ENCODE measurements at places on chromosomes 12 and 14. TPM values are rescaled to one million over a fixed set of nuclear protein-coding genes. Genes with fewer than 3 reads are reported as not detected.
A peak's percentile ranks its signal among the peaks of the same experiment; 100 is the strongest.

DTX1 gene
- not detected for total RNA-seq

SPTB gene
- not detected for total RNA-seq

NDRG2 gene
- 17.5 TPM for total RNA-seq

AKAP5 gene
- not detected for total RNA-seq

SLC35F4 gene
- total RNA-seq = not detected

SERPINA1 gene
- 27.3 TPM for total RNA-seq

OR6C2 gene
- not detected for total RNA-seq

TMEM30B gene
- total RNA-seq = not detected

EID3 gene
- total RNA-seq = 6.8 TPM

C12orf54 gene
- total RNA-seq = not detected

CCDC177 gene
- not detected for total RNA-seq

RBP5 gene
- not detected for total RNA-seq

C12orf60 gene
- 2.2 TPM for total RNA-seq

DNA sequence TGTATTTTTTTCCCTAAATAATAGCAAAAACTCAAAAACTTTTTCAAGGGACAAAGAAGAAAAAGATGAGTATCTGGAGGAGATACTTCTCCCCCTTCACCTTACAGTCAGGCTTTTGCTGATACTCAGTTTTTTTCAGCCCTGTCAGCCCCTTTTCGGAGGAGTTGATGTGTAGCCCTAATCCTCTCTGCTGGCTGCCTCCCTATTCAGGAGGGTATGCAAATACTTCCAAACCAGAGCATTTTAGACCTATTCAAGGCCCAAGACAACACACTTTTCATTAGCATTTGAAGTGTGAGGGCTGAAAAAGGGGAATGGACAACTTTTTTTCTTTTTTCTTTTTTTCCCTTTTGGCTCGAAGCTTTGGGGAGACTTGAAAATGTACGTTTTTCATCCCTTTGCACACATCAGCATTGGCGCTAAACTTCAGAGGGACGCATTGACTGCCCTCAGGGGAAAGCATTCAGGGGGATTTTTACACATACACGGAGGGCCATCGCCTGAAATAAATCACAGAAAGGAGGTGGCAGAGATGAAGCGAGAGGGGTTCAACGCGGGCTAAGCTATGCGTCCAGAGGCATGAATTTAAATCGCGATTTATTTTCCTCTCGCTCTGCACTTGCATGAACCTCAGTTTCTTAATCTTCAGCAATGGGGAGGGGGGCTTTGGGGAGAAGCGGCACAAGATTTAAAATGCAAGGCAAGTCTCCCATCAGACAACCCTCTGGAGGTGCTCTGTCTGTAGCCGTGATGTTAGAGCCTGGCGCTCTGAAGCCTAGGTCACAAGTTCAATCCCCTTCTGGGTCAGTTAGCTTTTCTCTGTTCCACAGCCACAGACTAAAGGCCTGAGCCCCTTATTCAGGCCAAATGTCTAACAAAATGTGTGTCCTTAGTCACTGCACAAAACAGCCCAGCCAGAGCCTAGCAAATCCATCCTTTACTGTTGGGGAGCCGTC lies 86.3 kb downstream of the ASCL1 start:
- DNase-seq = no peak

DNA sequence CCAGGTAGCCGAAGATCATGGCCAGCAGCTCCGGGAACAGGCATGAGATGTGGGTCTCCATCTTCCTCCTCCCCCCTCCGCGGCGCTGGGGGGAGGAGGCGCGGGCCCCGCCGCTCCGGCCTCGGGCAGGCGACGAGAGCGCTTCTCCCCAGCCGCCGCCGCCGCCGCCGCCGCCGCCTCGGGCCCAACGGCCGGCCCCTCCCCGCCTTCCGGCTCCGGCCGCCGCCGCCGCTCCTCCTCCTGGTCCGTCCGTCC lies 448 bp downstream of the FBXL14 start:
- no peak for DNase-seq

DNA sequence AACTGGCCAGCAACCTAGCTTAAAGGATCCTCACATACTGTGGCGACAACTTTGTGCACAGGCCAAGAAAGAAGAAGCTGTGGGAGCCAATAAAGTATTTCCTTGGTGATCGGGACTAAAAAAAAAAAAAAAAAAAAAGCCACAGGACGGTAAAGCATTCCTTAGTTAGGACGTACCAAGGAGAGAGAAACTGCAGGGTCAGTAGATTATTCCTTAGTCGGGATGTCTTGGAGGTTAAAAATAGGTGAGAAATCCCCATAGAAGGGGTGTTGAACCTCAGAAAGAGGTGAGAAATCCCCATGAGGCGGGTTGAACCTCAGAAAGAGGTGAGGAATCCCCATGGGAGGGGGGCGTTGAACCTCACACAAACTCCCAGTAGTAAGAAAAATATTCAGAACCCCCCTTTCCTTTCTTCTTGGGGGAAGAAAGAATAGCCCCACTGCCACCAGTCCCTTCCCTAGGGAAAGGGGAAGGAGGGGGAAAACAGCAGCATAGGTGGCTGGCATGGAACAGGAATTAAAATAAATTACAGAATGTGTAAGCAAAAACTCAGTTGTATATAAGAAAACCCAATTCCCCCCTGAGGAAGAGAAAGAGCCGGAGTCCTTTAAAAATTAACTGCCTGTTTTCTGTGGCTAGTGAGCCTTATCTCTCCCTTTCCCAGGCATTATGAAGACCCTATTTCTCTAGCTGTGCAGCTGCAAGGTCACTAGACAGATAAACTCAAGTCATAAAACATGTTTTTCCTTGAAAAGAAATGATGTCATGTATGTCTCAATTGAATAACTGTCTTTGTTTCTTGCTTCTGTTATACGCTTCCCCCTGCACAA lies 26.8 kb downstream of the KLRK1 start:
- no peak for DNase-seq

- peak; percentile 42 for DNase-seq
These were observed 86.3 kb upstream of the USP44 start for GRCh38 chr12:95637471-95638155.

DNA sequence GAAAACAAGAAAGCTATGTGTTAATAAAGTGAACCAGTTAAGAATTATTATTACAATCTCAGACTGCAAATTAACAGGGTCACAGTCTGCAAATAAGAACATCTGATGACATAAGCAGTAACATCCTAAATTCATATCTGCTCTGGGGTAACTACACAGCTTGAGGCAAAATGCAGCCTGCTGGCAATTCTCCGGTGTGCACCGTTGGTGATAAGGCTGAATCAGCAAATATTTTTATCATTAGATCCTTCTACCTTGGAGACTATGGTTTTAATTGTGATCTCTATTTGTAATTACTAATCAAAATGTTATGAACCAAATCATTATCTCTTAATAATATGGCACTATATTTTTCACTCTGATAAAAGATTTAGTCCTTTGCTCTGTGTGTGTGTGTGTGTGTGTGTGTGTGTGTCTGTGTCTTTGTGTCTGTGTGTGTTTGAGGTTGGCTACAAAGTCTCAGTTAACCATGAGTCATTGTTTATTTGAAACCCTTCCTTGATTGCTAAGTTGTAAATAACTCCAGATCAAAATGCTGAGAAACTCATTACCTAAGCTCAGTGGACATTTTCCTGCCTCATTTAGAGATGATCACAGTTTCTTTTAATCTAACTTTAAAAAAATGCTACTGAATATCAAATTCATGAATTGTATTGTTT lies 442.6 kb downstream of the GXYLT1 start:
- no peak for DNase-seq

DNA sequence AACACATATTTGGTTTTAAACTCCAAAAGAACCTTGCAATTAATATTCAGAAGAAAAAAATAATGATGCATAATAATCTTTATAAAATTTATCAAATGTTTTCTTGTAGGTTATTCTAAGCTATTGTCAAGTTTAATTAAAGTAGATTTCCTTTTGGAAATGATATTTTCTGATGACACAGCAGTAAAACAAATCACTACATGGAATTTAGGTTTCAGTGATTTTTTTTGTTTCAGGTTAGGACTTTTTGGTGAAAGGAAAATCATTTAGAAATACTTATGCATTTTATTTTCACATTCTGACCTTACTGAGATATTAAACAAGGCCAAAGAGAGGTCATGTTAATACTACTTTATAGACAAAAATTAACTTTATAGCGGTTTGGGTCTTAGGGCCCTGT lies 1067.2 kb downstream of the TMTC2 start:
- DNase-seq = no peak

GRCh38 chr14:54047645-54048308 lies 91.2 kb upstream of the BMP4 start:
- DNase-seq = no peak

GRCh38 chr14:72786378-72787350 lies 107.2 kb downstream of the DPF3 start:
- DNase-seq = no peak

- no peak for DNase-seq
These were observed 6.8 kb downstream of the SIX6 start for GRCh38 chr14:60515511-60516289.

- DNase-seq = no peak
These were observed 6.2 kb downstream of the TNFAIP2 start for GRCh38 chr14:103129301-103130016.

DNA sequence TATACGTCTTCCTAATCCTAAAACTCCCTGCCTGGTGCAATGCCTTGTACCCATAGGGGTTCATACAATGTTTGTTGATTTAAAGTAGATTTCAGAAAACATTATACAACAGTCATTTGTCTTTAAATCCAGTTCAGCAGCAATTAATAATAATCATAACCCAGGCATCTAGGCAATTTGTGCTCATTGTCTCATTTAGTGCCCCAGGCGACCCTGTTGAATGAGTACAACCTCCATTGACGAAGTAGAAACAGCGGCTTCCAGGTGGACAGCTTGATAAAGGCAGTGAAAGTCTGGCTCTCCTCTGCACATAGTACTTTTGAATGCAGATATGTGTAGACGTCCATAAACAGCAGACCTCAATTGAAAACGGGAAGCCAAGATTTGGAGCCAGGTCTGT lies 82.9 kb upstream of the CPM start:
- DNase-seq = no peak

DNA sequence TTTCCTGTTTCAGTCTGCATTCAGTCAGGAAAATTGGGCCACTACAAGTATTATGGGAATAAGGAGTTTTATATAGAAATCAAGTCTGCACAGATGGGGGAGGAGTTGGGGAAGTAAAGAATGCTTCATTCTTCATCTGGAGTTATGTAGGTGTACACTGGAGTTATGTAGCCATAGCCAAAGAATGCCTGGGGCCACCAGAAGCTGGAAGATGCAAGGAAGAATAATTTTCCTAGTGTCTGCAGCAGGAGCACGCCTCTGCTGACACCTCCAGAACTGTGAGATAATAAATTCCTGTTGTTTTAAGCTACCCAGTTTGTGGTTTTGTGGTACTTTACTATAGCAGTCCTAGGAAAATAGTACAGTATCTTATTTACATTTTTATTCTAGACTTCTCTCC lies 333.4 kb downstream of the NELL2 start:
- DNase-seq = no peak

- no peak for DNase-seq
These were observed 406.9 kb downstream of the LRIG3 start for GRCh38 chr12:58513301-58513834.

DNA sequence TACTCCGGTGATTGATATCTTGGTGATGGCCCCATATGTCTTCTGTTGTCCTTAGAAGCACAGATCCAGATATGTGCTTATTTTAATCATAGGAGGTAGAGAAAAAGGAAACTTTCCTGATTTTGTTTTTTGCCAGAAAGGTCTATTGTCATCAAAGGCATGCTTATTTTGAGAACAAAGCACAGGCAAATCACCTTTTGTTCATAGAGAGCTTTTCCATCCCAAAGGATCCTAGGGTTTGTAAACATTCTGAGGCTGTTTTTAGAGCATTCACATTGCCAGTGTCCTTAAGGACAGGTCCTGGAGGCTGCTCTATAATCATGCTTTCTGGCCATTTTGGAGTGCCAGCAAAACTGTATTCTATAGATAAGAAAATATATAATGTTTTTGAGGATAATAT lies 148.5 kb upstream of the SEL1L start:
- no peak for DNase-seq

DNA sequence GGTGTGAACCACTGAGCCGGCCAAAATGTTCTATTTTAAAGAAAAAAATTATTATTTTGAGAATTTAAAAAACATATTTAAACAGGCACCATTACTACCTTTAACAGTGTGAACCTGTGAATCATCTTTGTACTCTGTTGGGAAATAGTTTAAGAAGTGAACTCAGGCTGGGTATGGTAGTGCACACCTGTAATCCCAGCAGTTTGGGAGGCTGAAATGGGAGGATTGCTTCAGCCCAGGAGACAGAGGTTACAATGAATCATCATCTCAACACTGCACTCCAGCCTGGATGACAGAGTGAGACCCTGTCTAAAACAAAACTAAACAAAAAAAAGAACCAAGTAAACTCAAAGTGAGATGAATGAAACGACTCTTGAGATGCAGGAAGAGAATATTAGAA lies 3.1 kb upstream of the WDR89 start:
- DNase-seq = no peak

- no peak for DNase-seq
These were observed 25.8 kb upstream of the MSI1 start for GRCh38 chr12:120394483-120395367.

DNA sequence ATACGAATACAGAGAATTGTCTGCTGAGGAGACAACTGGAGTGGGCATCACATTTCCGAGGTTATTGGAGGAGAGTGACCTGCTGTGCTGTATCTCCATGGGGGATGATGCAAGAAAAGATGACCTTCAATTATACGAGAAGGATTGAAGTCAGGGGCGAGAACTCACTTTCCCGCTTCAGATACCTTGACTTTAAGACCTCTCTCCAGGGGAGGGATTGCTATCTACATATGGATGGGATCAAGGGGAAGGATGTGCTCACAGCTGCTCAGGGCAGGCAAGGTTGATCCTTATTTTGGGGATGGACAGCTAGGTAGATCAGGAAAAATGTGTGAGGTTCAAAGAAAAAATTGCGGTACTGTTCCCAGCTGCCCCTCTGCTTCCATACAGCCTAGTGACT lies 24.4 kb downstream of the NEUROD4 start:
- no peak for DNase-seq

DNA sequence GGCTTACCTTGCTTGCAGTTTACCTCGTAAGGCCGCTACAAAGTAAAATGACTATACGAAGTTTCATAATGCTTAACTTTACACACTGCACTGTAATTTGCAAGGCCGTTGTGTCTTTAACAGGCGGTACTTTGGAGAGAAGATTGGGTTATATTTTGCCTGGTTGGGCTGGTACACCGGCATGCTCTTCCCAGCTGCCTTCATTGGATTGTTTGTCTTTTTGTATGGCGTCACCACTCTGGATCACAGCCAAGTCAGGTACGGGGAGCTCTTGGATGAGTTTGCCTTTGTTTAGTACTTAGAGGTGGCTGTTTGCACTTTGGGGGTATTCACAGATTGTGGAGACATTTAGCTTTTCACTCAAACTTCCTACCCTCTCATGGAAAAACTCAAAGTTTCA lies 167.8 kb downstream of the SLC5A8 start:
- no peak for DNase-seq

GRCh38 chr14:69259168-69259526 lies 811 bp upstream of the GALNT16 start:
- no peak for DNase-seq

DNA sequence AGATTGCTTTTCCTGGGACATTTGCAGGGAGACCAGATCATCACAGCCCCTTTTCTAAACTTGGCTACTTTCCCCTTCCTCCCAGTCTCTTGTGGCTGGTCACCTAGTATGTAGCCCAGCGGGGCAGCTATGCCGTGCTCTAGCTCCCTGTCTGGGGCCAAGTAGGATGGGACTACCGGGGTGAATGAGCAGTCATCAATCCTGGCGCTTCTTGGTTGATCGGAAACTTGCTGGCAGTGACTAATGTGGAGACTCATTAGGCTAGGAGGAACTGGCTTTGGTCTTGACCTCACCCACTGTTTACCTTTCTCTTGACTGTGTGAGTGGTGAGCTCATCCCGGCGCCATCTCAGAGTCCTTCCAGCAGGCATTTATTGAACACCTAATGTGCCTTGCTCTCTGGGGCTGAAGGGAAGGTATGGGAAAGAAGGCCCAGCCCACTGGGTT lies 15.9 kb downstream of the PLEKHG3 start:
- peak; percentile 95 for DNase-seq
